ENCODE measurements at places on chromosomes 12 and 14. TPM values are rescaled to one million over a fixed set of nuclear protein-coding genes. Genes with fewer than 3 reads are reported as not detected.

GRCh38 chr14:105389976-105390848 lies 8.1 kb upstream of the TEX22 start:
- no peak for DNase-seq

DNA sequence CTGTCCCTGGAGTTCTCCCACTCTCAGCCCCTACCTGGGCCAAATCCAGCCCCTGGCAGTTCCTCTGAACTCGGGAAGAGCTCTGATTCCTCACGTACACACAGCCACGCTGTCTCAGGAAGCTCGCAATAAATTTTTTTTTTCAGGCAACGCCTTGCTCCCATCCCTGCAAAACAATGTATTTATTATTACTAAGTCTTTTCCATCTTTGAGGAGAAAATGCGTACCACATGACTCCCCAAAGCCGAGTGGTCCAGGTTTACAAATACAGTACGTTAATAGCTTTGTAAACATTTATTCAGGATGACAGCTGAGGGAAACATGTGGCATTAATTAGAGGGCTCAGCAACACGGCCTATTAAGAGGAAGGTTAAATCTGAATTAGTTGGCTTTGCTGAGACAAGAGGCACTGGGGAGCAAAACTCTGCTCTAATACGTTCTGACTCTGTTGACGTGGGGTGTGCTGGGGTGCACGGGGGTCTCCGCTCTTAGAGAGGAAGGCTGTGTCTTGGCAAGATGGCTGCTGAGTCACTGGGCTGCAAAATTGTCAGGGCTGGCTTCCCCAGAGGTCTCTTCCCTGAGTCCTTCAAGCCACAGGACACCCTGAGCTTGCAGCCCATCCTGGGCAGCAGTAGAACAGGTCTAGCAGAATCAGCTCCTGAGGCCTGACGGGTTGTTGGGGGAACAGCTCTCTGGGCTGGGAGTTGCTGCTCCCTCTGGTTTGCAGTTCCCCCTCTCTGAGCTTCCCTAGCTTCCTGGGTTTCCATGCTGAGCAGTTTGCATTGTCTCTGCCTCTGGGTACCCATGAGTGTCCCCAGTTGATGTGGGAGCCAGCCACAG lies 185.2 kb upstream of the TBX3 start:
- no peak for DNase-seq

DNA sequence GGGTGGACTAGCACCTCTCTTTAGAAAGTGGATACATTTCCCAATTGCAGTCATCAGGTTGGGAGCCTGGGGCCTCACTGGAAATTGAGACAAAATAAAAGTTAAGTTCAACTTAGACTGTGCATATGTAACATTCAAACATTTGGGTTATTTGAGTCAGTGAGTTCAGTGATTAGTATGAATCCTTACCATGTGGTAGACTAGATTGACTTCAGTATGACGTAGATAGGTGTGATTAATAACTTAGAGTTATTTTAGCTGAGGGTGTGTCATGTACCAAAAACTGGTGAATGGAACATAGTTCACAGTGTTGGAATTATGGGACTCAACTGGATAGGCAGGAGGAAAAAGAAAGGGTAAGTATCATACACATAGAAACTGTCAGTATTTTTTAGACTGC lies 8.0 kb upstream of the SSTR1 start:
- no peak for DNase-seq

DNA sequence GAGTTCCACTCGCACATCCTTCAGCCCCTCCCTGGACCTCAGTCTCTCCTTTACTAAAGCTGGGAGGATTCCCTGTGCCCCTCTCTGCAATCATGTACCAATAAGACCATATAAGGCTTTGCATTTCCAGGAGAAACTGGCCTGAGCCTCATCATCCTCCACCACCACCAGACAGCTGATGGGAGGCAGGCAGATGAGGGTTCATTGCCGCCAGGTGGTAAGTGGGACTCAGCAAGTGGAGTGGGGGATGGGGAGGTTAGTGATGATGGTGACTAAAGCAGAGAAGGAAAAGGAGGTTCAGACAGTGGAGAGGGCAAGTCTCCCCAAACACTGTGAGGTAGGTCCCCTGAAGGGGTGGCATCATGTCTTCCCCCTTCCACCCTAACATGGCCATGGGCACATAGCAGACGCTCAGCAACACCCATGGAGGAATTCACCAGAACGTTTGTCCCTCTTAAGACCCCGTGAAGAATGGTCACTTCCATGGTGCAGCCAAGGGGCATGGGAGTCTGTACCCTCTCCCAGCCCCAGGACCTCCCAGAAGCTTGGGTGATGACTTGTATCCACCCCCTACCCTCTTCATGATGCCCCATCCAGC lies 4.5 kb upstream of the TNFRSF1A start:
- DNase-seq: no peak

DNA sequence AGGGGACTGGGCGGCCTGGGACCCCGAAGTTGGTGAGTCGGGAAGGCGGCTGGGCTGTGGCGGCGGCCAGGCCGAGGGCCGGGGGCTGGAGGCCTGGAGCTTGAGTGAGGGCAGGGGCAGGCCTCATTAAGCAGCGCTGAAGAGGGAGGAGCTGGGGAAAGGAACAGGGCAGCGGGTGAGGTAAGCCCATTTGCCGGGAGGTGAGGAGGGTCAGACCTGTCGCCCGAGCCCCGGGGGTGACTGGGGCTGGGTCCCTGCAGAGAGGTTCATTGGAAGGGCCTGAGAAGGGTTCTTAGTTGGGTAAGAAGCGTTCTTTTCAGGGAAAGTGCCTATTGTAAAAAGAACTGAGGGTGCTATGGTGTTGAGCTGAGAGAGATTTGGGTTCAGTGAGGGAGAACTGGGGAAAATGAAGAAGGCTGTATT lies 441 bp downstream of the RAB5B start:
- DNase-seq: peak; percentile 91

- DNase-seq: no peak
Measured at GRCh38 chr14:105192866-105193731, 12.0 kb upstream of the NUDT14 start.

DNA sequence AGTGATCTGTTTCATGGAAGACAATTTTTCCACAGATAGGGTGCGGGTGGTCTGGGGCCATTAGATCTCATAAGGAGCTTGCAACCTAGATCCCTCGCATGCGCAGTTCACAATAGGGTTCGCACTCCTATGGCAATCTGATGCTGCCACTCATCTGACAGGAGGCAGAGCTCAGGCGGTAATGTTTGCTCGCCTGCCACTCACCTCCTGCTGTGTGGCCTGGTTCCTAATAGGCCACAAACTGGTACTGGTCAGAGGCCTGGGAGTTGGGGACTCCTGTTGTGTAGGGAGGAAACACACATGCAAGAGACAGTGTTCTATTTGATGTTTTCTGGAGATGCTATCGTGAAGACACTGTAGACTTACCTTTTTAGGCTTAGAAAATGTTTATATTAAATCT lies 77.0 kb upstream of the FGD4 start:
- DNase-seq: no peak

DNA sequence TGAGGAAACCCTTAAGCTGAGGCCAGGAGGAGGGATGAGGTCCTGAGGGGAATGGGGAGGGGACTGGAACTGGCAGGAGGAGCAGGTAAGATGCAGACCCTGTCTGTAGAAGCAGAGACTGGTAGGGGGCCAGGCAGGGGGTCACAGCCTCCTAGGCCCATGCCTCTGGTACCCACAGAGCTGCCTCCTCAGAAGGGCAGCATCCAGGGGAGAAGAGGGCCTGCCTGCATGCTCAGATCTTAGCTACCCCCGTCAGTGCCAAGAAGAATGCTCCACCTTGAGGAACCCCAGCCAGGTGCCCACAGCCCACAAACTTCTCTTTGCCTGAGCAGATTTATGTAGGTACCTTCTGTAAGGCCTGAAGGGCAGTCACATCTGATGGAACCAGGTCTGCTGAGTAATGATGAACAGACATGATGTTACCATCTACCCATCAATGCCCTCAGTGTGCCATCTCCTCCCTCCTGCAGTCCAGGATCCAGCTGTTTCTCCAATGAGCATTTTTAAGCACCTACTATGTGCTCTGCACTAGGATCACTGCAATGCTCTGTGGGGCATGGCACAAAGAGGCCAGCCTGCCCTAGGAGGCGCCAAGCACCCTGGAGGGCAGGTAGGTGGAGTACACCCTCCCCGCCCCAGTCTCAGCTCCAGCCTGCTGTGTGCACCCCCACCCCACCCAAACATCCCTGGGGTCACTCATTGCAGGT lies 24.8 kb upstream of the ZFP36L1 start:
- DNase-seq: no peak

DNA sequence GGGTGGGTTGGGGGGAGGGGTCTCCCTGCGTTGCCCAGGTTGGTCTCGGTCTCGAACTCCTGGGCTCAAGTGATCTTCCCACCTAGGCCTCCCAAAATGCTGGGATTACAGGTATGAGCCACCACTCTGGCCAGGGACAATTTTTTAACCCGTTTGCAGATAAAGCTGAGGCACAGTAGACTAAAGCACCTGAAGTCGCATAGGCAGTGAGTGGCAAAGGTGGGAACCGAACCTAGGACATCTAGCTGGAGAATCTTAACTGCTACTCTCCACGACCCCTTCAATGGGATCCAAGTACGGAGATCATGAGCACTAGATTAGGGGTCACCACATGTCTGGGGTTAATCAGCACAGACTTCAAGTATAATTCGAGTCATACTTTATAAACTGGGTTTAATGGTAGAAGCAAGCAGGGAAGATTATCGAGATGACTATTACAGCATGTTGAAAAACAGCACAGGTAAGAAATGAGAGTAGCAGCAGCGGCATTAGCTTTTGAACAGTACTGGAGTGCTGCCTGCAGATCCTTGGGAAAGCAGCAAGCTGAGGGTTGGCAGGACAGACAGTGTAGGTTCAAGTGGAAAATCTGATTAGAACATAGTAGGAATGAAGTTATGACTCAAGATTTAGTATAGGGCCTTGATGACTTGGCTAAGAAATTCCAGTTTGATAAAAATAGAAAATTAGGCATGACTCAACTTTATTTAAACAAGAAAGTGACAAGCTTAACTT lies 23.9 kb downstream of the NID2 start:
- DNase-seq: no peak

GRCh38 chr12:26630546-26631027 lies 202.4 kb downstream of the ITPR2 start:
- DNase-seq: no peak

DNA sequence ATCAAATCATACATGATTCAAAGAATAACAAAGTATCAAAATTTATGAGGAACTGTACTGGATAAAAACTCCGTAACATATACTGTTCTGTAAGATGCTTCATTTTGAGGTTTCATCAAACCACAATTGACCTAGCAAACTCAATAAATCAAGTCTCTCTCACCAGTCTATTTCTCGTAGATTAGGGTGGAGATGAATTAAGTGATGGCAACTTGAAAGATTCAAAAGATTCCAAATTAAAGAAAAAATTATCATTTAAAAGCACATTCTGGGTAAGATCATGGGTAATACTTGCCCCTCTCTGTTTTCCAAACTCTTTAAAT lies 74.4 kb downstream of the PAPLN start:
- no peak for DNase-seq

DNA sequence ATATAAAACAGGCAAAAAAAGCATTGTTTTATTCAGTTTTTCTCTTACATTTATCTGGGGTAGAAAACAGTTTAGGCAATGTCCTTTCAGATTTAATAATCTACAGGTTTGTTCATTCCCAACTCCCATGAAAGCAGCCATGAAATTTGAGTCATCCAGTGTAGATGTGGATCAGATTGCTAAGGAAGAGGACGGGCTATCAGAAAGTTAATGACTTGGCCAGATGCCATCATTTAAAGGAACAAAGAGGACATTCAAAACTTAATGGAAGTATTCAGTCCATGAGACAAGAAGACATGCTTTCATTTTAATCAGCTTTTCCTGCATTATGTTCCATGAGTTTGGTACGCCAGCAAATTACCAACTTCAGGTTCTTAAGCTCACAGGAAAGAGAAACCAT lies 31.1 kb upstream of the POC1B start:
- DNase-seq: no peak

- DNase-seq: no peak
Measured at GRCh38 chr14:65560340-65561027, 148.0 kb downstream of the FUT8 start.

- no peak for DNase-seq
Measured at GRCh38 chr12:122839907-122840554, 4.8 kb downstream of the HIP1R start.

GRCh38 chr14:83172363-83172762 lies 1638.7 kb upstream of the SEL1L start:
- DNase-seq: no peak

DNA sequence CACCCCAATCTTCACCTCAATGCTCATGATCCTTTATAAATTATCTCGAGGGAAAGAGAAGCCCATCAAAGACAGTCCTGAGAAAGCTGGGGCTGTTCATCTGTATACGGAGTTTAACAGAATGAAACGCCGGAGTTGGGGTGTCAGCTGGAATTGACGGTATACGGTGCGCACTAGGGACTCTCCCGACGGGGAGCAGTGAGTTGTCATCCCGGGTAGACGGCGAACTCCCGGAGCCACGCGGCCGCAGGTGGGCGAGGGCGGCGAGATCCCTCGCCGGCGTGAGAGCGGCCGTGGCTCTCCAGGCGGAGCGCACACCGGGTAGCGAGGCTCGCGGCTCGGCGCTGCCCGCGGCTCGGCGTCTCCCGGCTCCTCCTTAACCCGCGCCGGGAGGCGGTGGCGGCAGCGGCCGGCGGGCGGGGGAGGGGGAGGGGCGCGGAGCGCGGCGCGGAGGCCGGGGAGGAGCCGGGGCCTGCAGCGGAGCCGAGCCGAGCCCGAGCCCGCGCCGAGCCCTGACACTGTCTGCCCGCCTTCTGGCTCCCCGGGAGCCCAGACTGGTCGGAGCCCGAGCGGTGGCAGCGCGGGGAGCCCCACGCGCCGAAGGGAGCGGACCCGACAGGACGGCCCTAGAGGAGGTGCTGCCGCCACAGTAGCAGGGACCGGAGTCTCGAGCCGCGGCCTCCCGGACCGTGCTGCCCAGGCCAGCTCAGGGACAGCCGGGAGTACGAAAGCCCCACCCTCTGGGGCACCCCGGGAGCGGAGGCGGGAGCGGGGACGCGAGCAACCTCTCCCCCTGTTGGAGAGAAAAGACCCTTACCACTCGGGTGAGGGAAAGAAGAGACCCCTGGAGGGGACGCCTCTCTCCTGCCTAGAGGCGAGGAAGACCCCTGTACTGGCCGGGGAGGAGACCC lies at the start of gene FOXJ2:
Gene FOXJ2, plus strand, starts transcription at position 475 of the 911 bp plus-strand sequence. CDS start 7,117 bp downstream, outside the sequence.
- DNase-seq: peak; percentile 95

GRCh38 chr14:23538785-23539184 lies 12.8 kb downstream of the ZFHX2 start:
- DNase-seq: no peak

- DNase-seq: no peak
Measured at GRCh38 chr14:90061685-90062126, at the start of gene KCNK13. TSS of gene KCNK13 (plus strand) at chr14:90061994. CDS start at chr14:90062206, 212 bp downstream.

The KCNK10 gene
- total RNA-seq: not detected

The SLCO1B1 gene
- not detected for total RNA-seq

The ACRBP gene
- 2.5 TPM for total RNA-seq

The GALNT9 gene
- not detected for total RNA-seq

The NTF3 gene
- 0.84 TPM for total RNA-seq

The NDRG2 gene
- 120 TPM for total RNA-seq

The CLEC2B gene
- 17.1 TPM for total RNA-seq

The LTB4R2 gene
- 7.2 TPM for total RNA-seq

The NAV3 gene
- 16.6 TPM for total RNA-seq

The FOXN4 gene
- total RNA-seq: not detected

All from mesenteric fat pad (tissue), 1 donor.